Forelimb muscle (tissue), 1 donor: ENCODE measurements at places on chromosomes 13 and 19. TPM values are rescaled to one million over a fixed set of nuclear protein-coding genes. Genes with fewer than 3 reads are reported as not detected.

- DNase-seq = peak; percentile 77
Observed at GRCh38 chr19:2982983-2983350, 5.6 kb downstream of the TLE6 start.

- no peak for DNase-seq
Observed at GRCh38 chr13:48866249-48866648, 109.5 kb upstream of the FNDC3A start.

DNA sequence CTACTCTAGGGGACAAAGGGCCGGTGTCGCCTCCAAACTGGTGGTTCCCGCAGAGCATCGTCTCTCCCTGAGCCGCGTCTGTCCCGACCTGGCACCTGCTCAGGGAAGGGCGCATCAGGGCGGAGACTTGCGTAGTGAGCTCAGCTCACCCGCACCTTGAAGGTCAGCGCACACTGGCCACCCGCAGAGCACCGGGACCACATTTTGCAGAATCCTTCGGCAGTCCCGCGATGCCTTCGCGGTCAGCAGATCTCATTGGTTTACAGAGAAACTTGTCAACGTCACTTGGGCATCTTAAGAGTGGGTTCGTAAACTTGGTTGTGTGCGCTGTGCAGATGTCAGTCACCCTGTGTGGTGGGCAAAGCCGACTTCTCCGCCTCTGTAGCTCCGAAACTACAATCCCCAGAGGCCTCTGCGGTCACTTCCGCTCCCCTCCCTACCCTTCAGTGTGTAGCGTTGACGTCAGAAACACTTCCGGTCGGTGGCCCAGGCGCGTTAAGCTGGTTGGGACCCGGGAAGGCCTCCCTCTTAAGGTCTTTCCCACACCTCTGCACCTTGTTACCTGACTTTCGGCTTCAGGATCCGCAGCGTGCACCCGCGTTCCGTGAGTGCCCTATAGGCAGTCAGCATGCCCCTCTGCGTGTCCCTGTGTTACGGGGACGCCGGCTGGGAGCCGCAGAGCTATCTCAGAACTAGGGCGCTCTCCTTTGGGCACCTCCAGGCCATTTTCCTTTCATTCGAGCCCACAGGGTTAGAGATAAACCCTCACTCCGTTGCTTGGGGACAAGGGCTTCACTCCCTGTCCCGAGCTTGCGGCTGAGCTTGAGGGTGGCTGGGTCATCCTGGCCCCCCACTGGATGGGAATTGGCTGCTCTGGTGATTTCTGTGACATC is 36.5 kb upstream of the ZNF527 start:
- peak; percentile 88 for DNase-seq

DNA sequence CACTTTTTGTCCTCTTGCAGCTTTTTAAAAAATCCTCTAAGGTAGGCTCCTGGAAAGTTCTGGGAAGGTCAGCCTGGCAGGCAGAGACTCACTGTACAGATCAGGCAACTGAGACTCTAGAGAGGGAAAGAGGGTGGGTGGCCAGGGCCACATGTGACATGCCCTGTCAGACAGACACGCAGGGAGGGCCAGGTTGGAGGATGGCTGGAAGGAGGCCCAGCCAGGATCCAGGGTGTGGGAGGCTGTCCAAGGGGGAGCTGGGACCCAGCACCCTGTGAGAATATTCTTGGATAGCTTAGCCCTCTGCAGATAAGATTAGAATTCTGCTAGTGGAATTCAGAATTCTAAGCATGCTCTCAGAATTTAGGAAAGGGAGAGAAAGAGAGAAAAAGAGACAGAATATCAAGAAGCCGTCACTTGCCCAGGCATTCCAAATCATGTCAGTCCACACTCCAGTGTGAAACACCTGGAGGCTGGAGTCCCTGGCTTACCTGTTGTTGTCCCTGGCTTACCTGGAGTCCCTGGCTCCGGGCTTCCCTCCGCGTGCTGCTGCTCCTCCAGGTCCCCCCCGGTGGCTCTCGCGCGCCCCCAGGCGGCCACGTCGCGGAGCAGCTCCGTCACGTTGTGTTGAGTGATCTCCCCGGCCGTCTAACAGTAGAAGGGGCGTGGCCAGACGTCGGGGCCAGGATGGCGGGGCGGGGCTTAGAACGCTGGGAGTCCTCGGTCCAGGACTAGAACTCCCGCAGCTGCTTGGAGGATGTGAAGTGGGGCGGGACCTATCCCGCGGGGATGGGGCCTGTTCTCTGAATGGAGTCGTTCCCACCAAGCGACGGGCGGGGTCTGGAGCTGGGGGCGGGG is 2.8 kb upstream of the TNNI3 start:
- no peak for DNase-seq

GRCh38 chr19:20660473-20661140 is 764 bp downstream of the ZNF626 start:
- no peak for DNase-seq

GRCh38 chr19:35285095-35285449 is 2.7 kb downstream of the HAMP start:
- DNase-seq = no peak

DNA sequence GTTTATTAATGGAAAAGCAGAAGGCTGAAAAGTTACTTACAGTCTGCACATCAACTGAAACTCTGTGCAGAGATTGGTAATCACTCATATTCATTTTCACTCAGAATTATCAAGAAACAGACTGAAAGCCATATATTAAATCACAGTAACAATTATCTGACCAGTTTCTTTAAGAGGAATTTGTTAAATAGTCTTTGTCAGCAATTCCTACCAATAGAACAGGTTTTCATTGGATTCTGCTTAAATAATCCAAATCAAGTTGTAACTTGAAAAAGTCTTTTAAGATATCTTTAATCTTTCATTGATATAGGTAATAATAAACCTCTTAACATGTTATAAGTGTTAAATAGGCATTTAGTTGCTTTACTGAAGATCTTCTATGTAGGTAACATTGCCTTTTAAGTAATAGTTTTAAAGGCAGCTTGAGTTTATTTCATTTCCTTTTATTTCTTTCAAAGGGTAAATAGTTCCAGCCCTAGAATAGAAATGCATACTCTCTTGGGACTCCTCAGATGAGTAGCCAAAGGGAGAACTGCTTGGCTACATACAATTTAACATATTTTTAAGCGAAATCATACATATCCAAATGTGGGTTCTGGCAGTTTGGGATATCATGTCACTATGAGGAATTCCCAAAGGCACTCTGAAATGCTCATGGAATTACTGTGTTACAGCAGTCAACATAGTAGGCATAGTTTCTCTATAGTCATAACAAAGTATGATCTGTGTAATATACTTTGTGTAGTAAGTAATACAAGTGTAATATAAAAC is 326.0 kb upstream of the SPRY2 start:
- DNase-seq = peak; percentile 31

DNA sequence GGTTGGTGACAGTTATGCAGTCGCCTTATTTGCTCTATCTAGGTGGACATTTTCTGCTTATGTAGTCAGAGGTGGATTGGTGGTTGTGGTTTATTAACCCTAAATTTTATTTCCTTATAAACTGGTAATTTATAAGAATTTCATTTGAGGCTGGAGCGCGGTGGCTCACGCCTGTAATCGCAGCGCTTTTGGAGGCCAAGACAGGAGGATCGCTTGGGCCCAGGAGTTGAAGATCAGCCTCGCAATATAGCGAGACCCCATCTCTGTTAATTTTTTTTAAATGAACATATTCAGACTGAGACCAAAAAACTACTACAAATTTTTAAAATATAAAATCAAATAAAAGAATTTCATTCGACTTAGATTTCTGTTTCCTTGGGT is 810 bp downstream of the ZNF627 start:
- DNase-seq = no peak

DNA sequence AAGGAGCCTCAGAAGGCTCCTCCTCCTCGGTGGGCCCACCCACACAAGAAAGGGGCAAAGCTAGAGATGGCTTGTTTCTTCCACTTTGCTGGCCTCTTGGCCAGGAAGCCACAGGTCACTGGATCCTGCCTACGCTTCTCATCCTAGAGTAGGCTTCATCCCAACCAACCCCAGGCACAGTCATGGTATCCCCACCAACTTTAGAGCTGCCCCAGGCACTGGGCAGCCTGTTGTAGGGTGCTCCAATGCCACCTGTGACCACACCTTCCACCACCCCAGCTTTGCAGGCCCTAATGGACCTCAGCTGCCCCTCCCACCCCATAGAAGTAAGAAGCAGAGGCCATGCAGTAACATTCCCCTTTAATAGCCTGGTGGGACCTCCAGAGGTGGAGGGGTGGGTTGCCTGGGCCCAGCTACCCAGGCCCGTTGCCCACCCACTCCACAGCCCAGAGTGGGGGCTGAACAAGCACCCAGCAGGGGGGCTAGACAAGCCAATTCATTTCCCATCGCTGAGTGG is 522 bp upstream of the CHMP2A start:
- DNase-seq = no peak

DNA sequence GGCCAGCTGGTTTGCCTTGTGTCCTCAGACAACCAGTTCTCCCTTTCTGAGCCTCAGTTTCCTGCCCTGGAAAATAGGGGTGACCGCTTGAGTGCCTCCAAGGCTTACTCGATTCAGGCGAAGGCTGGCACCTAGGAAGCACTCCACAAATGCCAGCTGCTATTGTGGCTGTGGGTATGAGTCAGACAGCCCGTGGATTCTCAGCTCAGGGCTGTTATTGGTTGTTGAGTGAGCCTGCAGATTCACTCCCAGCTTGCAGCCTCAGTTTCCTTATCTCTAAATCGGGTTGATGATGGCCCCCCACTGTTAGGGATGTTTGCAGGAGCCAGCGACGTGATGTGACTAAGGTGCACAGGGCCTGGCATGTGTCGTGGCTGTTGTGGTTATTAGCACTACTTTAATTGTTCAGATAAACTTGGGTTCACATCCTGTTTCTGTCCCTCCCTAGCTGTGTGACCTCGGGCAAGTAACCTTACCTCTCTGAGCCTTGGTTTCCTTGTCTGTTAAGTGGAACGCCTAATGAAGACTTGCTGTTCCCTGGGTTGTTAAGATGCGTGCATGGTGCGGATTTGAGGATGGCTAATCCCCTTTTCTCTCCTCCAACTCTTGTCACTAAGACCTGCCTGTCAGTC is 2.4 kb downstream of the MARK4 start:
- DNase-seq = no peak

DNA sequence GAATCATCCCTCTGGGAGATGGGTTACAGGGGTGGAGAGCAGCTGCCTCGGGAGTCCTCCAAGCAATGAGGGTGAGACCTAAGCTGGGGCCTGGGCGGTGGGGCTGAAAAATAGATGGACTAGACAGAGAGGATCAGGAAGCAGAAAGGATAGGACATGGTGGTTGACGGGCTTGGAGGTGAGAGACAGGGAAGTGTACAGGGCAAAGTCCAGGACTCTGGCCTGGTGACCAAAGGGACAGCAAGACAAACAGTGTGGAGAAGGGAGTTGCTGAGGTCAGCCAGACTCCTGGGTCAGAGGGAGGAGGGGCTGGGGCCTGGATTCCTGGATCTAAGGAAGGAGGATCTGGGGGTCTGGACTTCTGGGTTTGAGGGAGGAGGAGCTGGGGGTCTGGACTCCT is 5.5 kb downstream of the PHLDB3 start:
- DNase-seq = no peak

GRCh38 chr13:41985788-41986508 is 25.0 kb upstream of the VWA8 start:
- DNase-seq = no peak

The CASP14 gene
- 0.05 TPM for polyA plus RNA-seq

The ZNF628 gene
- 4.1 TPM for polyA plus RNA-seq

The TBXA2R gene
- 1.7 TPM for polyA plus RNA-seq

The B3GNT8 gene
- polyA plus RNA-seq = 1.8 TPM

The ZNF667 gene
- polyA plus RNA-seq = 11.3 TPM

The AP3D1 gene
- polyA plus RNA-seq = 53.5 TPM

The HIF3A gene
- polyA plus RNA-seq = 330 TPM

The SIGLEC9 gene
- 0.65 TPM for polyA plus RNA-seq

The WDR87 gene
- 0.19 TPM for polyA plus RNA-seq

The ELOF1 gene
- 31.8 TPM for polyA plus RNA-seq
